ENCODE measurements at places on chromosomes 5 and 9.

- no peak for DNase-seq
These were observed 43.4 kb upstream of the TNFAIP8 start for GRCh38 chr5:119312403-119312802.

GRCh38 chr5:87183896-87184295 lies 83.8 kb upstream of the RASA1 start:
- DNase-seq, result no peak

- DNase-seq, result no peak
These were observed at the start of gene COL15A1 for GRCh38 chr9:98943682-98944056. COL15A1 (plus strand) TSS chr9:98943907; CDS start chr9:98944062, 155 bp downstream.

DNA sequence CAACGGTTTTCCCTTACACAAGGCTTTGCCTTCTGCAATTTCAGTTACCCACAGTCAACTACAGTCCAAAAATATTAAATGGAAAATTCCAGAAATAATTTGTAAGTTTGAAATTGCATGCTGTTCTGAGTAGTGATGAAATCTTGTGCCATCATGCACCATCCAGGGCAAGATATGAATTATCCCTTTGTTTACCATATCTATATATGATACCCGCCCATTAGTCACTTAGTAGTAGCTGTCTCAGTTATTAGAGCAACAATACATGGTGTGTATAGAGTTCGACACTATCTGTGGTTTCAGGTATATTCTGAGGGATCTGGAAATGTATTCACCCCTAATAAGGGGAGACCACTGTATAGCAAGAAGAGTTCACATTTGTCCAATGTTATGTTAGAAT lies 29.4 kb downstream of the ERBIN start:
- DNase-seq, result no peak

DNA sequence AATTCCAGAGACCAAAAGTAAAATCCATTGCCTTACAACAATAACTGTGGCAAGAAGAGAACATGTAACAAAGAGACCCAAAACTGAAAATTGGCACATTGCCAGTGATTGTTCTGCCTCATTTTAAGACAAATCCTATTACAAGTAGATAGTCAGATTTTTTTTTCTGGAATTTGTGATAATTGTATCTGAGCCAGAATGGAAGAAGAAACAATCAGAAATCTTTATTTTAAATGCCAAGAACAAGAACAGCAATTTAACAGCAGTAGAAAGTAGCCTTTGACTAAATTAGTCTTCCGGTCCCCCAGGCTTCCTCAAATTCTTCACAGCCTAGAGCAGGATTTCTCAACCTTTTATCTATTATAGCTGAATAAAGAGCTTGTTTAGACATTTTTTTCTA lies 106.7 kb upstream of the PTPN3 start:
- DNase-seq, result no peak

DNA sequence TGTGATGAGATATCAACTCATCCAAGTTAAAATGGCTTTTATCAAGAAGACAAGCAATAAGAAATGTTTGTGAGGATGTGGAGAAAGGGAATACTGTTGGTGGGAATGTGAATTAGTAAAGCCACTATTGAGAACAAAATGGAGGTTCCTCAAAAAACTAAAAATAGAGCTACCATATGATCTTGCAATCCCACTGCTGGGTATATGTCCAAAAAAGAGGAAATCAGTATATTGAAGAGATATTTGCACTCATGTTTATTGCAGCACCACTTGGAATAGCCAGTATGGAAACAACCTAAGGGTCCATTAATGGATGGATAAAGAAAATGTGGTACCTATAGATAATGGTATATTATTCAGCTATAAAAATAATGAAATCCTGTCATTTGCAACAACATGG lies 25.1 kb downstream of the PPIP5K2 start:
- no peak for DNase-seq

DNA sequence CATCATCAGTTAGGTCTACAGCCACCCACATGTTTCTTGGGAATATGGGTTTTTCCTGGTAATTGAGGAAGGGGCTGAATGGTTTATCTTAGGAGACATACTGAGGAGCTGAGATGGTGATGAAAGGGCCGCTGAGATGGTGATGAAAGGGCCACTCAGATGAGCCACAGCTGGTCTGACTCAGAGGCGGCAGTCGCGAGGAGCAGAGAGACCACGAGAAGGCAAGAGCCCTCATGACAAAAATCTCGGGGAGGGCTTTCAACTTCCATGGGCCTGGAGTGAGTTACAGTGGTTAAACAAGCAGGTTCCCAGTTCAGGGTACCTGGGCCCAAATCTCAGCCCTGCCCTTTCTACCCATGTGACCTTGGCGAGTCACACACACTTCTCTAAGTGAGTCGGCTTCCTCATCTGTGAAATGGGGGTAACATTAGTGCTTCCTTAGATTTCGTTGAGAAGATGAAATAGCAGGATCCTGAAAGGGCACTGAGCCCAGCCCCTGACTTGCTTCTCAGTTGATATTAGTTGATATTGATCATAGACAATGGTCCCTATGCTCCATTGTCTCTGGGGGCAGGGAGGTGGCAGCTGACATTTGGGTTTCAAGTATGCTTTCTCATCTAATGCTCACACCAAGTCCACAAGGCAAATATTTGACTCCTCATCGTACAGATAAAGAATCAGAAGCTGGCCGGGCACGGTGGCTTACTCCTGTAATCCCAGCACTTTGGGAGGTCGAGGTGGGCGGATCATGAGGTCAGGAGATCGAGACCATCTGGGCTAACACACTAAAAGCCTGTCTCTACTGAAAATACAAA lies 169.5 kb downstream of the RGS3 start:
- no peak for DNase-seq

- peak; percentile 50 for DNase-seq
These were observed 476.4 kb downstream of the KDM4C start for GRCh38 chr9:7234144-7234543.

DNA sequence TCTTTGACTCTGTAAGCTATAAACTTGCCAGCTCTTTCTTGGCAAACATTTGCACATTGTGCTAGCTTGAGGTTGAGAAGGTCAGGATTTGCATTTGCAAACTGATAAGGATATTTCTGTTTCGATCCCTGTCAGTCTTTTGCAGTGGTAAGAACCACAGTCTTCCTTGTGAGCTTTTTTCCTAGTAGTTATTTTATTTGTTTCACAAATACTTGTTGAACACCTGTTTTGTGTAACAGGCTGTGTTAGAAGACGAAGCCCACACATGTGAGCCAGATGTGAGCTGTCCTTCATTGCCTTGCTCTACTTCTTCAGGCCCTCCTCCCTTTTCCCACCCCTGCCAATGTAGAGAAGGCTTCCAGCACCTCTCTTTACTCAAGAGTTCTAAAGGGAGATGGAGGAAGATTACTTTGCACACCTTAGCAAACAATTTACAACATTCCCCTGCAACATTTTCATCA lies 327.0 kb upstream of the KLF4 start:
- no peak for DNase-seq

GRCh38 chr9:114303571-114303970 lies 19.3 kb upstream of the ORM1 start:
- DNase-seq, result no peak

GRCh38 chr5:56557198-56557597 lies 258.2 kb upstream of the MAP3K1 start:
- no peak for DNase-seq

GRCh38 chr5:112203229-112203628 lies 215.8 kb downstream of the EPB41L4A start:
- no peak for DNase-seq

DNA sequence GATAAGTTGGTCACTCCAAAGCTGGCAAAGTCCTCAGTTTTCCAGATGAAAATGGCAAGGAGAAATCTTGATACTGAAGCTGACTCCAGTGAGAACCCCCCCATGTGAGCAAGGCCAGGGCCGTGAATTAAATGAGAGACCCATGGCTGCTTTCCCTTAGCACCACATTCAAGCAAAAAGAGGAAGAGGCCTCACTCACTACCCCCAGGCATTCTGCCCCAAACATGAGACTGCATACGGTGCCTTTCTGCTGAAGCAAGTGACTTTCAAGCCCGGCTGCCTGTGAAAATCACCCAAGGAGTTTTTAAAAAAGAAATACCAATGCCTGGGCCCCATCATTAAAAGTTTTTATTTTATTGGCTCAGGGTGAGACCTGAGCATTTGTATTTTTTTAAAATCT lies 66.9 kb downstream of the TMEM252 start:
- no peak for DNase-seq

GRCh38 chr5:62653864-62654575 lies 75.4 kb downstream of the LRRC70 start:
- no peak for DNase-seq

DNA sequence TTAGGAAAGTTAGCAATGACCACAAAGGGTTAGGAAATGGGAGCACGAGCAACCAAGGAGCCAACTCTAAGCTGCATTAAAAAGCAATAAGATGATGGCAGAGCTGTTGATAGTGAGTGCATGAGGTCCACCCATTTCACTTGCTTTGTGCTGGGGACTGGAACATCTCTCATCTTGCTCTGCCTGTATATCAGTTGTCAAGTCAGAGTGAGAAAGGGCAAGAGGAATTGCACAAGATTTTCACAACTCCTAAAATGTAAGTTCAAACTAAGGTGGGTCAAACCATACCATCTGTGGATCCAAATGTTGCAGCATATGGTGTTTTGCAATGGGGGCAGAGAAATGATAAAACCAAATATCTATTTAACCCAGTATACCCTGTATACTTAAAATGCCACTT lies 2.8 kb upstream of the ESM1 start:
- DNase-seq, result no peak

- no peak for DNase-seq
These were observed 72.4 kb downstream of the FYB1 start for GRCh38 chr5:39146831-39147540.

DNA sequence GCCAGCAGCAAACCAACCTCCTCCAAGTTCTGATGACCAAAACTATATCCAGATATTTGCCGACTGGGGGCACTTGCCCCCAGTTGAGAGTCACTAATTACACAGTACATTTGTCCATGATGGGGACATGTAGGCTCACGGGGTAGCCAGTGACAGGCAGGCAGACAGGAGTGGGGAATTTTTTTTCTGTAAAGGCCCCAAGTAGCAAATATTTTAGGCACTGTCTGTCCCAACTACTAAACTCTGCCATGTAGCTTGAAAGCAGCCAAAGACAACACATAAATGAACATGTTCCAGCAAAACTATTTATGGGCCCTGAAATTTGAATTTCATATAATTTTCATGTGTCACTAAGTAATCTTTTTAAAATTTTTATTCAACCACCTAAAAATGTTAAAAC lies 80.7 kb downstream of the GRIA1 start:
- DNase-seq, result no peak

DNA sequence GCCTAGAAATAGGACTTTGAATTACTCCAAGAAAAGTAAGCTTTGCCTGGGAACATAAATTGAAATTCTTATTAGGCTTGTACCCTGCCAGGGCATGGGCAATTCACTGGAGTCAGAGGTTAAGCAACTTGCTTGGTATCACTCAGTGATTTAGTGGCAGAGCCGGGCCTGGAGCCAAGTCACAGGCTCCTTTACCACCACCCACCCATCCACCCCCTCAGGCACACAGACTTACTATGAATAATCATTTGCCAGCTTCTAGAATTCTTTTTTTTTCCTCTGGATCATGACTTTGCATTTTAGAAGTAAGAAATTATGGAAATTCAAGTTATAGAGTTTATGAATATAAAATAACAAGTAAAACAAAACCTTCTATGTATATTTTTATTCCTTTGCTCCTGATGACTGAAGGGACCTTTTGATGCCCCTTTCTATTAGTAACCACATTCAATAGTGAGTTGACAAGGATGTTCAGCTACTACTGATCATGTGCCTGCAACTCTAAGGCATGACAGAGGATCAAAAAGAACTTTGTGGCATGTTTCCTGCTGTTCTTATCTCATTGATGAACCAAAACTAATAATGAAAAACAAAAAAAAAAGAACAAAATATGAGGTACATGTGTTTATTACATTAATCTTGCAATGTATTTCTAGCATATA lies 614.7 kb downstream of the TLR4 start:
- no peak for DNase-seq

- no peak for DNase-seq
These were observed 87.3 kb upstream of the GNAQ start for GRCh38 chr9:78118742-78119473.

DNA sequence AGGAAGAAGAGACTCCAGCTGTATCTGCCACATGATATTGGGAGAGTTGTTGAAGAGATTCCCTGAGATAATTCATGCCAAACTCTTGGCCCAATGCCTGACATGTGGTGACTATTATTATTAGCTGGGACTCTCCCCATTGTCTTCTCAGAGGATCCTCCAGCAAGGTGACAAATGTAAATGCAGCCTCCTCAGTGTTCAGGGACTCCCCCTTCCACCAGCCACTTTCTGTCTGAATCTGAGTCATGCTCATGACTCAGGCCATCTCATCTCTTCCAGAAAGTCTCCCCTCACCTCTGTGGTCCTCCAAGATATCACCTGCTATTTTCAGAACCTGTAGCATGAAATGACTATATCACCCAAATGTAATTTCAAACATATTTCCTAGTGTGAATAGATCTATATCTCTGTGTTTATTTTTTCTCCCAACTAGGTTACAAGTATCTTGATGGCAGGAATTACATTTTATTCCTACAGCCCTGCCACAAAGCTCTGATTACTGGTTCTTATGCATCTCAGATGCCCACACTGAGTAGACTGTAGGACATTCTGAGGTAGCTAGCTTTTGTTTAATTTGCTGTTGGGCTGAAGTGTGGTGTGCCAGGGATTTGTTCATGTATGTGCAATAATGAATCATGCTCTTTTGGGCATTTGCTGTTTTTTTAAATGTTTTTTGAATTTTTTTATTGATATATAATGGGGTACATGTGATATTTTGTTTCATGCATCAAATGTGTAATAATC lies 126.6 kb upstream of the IL12B start:
- peak; percentile 58 for DNase-seq

DNA sequence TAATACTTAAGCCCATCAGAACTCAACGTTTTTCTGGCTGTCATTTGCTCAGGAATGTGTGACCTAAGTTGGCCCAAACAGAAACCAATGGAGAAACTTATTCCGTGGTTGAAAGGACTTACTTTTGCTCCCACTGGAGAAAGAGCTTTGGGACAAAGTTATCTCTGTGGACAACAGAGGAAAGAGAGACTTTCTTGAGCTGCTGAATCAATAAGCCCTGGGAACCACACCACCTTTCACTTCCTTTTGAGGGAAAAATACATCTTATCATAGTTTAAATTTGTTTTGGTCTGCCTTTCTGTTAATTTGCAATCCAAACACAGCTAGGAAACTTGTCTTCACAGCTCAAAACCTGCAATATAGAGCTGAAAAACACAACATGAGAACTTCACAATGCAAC lies 62.8 kb upstream of the VCAN start:
- no peak for DNase-seq

- DNase-seq, result no peak
These were observed 114.0 kb downstream of the DNAH5 start for GRCh38 chr5:13830536-13830935.

DNA sequence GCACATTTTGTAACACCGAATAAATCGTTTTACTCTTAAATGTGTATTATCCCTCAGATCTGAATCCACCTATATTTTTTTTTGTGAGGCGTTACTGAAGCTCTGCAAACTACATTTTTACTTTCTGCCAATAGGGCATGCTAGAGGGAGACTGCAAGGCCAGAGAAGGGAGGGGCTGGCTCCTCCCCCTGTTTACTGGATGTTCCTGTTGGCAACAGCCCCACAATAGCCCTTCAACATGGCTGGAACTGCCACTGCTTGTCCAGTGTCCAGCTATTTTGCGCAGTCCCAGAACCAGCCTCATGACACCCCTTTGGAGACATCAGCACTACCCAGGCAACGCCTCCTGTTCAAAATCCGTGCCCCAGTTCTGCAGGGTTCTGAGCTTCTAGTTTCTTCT lies 85.4 kb upstream of the MIER3 start:
- no peak for DNase-seq

- DNase-seq, result no peak
These were observed 55.2 kb downstream of the GRIN3A start for GRCh38 chr9:101683236-101683635.

Measured in stimulated activated CD4-positive, alpha-beta T cell treated with anti-CD3 and anti-CD28 coated beads, Interleukin-2, amount 100 ng/mL, for 48 hours (primary cell).